ENCODE measurements at places on chromosomes 5 and 9.

DNA sequence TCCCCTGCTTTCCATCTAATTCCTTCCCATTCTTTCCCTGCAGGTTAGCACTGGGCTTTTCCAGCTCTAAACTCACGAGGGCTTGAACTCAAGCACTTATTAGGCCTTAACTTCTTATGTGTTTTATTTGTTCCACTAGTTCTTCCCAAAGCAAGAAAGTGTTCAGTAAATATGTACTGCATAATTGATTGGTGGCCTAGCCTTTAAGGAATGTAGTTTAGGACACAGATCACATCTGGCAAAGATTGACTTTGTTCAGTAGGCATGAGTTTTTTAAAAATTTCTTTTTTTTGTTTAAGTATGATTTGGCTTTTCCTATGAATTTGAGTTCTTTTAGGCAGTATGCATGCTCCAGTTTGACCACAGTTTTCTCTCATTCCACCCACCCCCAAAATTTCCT, 285.2 kb downstream of the NPR3 start:
- DNase-seq, result no peak

GRCh38 chr9:101387871-101388506, 3.2 kb upstream of the BAAT start:
- DNase-seq, result peak; percentile 46

GRCh38 chr5:83927140-83927733, 206.6 kb upstream of the HAPLN1 start:
- DNase-seq, result no peak

- DNase-seq, result no peak
Measured at GRCh38 chr5:153659039-153659736, 168.7 kb downstream of the GRIA1 start.

DNA sequence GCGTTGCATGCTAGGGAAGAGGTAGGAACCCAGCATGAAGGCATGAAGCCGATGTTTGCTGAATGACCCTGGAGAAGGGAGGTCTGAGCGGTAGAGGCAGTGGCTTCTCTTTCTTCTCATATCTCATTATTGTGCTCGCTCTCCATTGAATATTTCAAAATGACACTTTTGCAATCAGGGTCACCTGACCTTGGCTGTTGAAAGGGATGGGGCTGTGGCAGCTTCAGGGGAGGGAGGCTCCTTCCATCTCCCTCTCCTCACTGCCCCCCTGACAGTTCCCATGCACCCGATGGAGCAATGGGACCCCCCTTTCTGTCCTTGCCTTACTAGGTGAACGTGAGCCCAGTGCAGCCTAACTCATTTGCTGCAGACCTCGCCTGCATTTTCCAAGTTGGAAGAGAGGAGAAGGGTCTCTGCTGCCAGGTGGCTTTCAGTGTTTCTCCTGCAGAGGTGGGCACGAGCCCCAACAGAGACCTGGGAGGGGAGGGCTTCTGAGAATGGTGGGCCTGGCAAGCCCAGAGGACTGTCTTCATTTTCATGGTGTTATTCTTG, 17.9 kb downstream of the STC2 start:
- no peak for DNase-seq

GRCh38 chr5:83029912-83030311, 47.3 kb downstream of the TMEM167A start:
- no peak for DNase-seq

DNA sequence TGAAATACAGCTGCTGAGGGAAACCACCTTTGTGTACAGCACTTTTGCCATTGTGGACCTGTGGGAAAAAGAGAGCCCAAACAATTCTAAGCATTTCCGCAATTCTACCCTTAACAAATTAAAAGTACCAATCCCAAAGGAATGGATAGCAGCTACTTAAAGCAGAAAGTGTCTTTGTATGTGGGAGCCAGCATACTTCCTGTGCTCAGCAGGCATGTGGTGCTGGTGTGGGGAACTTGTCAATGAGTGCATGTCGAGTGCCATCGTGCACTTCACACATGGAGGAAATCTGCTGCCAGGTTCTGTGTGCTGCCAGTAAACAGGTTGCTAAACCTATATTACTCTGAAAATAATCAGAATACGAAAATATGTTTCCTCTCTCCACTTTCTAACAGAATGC, 399.0 kb downstream of the LRRC70 start:
- no peak for DNase-seq

DNA sequence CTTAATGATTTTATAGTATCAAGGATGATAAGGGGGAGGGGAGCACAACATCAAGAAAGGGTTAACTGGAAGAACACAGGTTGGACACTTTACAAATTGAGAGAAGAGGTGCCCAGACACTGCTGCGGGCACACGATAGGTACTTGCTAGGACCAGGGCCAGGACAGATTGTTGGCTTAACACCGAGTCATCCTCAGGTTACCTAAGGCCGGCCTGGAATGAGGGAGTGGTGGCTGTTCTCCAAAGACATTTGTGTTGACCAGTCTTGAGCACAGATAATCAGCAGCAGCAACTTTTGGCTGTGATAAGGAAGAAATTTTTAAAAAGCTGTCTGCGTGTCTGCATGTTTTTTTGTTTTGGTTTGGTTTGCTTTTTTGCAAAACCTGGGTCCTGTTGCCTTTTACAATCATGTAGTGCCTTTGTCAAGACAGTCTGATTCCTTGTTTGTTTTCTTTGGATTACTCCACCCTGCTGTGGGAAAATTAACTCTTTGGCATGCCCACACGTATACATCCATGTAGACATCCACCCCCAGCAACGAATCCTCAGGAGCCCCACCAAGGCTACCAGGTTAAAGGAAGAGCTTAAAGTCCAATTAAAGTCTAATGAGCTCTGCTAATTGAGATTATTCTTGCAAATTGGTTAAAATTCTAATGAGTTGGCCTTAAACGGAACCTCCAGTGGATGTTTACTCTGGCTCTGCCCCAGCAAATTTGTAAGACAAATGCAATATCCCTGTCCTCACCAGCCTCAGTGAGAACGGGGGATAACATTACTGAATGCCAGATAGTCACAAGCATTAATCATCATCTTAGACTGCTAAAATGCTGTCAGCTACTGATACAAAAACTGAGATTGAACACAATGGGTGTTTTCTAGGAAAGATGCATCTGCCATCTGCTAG, 382.3 kb downstream of the ACTL7B start:
- DNase-seq, result no peak

GRCh38 chr5:117299224-117299935, 724.8 kb upstream of the SEMA6A start:
- DNase-seq, result no peak

Data from CD4-positive, CD25-positive, alpha-beta regulatory T cell (primary cell).